ENCODE measurements at places on chromosomes 4 and X.

DNA sequence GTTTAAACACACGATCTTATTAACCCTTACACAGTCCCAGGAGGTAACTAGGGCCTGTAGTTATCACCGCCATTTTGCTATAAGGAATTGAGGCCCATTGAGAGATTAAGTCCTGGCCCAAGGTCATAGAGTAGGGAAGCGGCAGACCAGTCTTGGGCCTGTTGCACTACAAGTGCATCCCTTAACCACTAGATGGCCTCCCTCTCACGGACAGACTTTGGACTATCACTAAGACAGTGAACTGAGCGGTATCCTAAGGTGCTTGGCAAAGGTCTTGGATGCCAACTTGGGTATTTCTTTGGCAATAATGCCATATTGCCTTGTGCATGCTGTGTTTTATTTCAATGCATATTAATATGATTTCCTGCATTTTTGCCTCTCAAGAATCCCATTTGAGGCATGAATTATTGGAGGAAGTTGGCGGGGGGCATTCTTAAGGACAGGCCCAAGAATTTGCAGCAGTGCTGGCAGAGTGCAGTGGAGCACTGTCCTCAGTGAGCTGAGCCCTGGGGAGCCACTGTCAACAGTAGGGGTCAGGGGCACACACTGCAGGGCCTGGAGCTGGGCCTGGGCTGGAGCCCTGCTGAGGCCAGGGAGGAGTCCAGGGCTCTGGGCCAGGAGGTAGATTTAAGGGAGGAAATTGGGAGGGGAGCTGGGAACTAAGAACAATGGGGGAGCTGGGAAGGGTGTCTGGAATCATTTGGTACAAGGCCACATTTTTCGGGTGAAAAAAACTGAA, 147.4 kb downstream of the SMIM20 start:
- DNase-seq = no peak

- DNase-seq = no peak
Measured at GRCh38 chrX:102067966-102068723, 57.3 kb upstream of the TCEAL2 start.

DNA sequence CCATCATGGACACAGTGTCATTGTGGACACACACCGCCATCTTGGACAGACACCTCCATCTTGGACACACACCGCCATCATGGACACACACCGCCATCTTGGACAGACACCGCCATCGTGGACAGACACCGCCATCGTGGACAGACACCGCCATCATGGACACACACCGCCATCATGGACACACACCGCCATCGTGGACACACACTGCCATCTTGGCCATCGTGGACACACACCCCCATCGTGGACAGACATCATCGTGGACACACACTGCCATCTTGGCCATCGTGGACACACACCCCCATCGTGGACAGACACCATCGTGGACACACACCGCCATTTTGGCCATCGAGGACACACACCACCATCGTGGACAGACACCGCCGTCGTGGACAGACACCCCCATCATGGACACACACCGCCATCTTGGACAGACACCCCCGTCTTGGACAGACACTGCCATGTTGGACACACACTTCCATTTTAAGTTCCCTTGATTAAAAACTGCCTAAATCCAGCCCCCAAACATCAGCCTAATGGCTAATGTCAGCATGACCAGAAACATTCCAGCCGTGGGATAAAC, 9.1 kb downstream of the ASMTL start:
- DNase-seq = no peak

DNA sequence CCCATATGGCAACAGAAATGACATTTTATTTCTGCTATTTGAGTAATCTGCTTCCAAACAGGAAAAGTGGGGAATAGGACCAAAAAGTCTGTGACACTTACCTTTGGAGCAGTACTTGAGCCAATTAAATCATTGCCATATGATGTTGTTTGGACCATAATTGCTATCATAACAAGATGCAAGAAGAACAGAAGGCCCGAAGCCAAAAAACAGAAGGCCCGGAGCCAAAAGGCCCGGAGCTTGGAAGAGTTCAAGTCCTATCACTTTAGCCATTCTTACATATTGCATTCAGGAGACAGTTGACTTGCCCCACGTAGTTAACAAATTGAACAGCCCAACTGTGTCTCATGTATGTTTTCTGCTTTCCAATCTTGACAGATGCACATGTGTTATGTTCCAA, 285.6 kb downstream of the ARHGAP24 start:
- no peak for DNase-seq

DNA sequence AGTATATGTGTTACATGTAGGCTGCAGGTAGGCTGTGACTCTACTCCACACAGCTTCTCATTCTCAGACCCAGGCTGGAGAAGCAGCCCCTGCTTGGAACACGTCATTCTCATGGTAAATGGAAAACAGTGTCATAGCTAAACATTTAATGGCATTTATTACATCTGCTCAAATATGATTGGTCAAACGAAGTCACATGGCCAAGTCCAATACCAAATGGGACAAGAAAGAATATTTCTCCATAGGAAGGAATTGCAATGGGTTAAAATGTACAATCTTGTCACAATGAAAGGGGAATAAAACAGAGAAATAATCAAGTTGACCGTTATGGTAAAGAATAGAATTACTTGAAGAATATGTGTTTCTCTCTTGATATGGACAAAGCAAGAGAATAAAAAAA, 198.6 kb downstream of the ANAPC10 start:
- no peak for DNase-seq

DNA sequence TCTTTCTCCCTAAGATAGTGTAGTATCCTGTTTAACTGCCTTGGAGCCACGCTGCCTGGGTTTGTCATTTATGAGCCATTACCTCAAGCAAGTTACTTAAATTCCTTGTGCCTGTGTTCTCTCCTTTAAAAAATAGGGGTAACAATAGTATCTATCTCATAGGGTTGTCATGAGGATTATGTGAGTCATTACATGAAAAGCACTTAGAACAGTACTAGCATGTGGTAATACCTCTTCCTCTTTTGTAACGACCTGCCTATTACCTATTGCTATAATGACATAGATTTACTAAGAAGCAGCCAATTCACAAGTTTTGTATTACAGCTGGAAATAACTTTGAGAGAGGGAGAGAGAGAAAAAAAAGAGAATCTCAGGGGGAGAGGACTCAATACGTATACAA, 834.7 kb downstream of the RAPGEF2 start:
- no peak for DNase-seq

DNA sequence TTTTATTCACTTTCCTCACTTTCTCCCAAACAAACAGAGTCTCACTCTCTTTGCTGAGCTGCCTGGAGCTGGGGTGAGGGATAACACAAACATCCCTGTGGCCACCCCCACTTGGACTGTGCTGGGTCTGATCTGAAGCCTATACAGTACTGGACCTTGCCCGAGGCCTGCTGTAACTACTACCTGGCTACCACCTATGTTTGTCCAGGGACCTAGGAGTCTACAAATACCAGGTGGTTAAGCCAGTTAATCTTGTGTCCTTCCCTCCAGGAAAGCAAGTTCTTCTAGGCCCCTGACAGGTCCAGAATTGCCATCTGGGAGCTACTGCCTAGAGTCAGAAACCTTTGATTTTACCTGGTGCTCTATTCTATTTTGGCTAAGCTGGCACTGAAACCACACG, 87.3 kb downstream of the RTL3 start:
- no peak for DNase-seq

DNA sequence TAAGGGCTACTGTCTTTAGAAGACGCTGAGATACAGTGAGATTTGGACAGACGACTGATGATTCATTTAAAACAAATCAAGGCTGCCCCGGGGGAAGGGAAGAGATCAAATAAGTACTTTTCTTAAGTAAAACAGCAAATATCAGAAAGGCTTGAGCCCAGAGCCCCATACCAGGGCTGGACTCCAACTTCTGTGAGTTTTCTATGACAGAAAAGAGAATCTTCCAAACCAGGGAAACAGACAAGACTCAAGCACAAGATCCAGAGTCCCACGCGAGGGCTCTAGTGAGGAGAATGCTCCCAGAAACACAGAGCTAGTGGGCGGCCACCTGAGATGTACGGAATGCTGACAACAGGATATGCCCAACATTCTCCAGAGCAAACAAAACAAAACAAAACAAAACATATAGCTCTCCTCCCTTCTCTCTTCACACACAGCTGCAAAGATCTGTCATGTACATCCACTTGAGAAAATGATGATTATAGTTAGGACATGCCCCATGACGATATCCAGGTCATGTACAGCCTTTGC, 13.1 kb downstream of the ACSL1 start:
- DNase-seq = no peak

DNA sequence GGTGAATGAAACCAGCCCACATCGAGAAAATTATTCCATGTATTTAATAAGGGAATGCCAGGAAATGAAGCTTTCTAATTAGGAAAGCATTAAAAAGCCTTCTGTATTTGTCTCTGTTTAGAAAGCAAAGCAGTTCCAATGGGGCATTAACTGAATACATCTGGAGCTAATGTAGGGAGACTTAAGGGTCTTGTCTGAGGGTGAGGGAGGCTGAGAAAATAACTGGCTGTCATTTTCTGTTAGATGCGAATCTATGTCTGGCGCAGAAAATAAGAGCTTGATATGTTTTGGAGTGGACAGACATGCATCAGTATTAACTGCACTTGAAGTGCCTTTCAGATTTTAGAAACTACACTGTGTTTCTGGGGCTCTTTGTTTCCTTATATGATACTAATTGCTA, 111.3 kb downstream of the KLHL8 start:
- no peak for DNase-seq

- no peak for DNase-seq
Measured at GRCh38 chr4:75995727-75996126, 5.0 kb upstream of the SDAD1 start.

DNA sequence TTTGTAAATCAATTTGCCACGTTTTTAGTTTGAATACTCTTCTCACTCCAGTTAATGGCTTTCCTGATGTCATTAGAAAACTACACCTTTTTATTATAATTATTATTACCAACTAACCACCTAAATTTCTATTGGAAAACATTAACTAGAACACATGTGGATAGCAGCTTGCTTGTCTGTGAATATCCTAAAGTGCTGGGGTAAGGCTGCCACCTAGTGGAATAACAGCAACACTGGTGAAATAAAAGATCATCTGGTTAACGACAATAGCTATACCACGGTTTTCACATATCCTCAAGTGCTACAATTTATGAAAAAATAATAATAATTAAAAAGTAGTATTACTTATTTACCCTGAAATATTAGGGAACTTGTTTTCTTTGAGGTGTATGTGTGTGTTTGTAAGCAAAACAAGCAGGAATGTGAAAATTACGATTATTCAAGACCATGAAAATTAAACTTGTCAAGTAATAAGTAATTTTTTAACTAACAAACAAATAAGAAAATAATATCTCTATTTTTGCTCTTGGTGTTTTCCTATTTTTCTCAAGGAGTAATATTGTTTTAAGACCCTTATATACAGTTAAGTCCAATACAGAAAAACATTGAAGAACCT, 130.1 kb upstream of the TECRL start:
- DNase-seq = no peak

GRCh38 chr4:87019898-87020297, 85.1 kb downstream of the AFF1 start:
- DNase-seq = no peak

- DNase-seq = no peak
Measured at GRCh38 chr4:3199653-3200422, 49.1 kb upstream of the MSANTD1 start.

- DNase-seq = no peak
Measured at GRCh38 chr4:119763386-119763785, 134.8 kb upstream of the PDE5A start.

DNA sequence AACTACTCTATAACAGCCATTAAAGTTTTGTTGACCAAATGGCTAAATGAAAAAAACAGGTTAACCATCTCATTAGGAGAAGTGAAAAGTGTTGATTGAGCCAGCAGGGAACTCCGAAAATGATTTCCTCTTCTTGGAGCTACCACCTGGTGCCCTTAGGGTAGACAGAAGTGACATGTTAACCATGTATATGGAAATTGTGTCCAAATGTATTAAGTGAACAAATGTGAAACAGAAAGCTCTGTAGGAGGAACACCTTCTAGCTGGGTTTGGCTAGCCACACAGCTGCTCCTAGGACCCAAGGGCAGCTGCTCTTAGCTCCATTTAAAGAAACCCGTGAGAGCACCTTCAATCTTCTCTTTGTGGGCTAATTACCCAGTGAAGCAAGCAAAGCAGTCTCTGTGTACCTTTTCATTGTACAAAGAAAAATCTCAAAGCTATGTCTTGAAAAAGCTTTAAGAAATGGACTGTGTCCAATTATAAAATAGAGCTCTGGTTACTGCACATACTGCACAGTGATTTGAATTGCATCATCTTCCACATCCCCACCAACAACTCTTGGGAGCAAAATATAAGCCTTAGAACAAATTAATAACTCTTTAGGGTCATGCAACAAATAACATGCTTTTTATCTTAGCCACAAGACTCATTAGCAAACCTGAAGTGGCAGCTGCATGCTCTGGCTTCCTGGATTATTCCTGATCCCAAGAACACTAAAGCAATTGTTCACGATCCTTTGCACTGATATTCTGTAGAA, 59.2 kb upstream of the PARM1 start:
- DNase-seq = no peak

GRCh38 chr4:2383760-2384159, 34.7 kb downstream of the ZFYVE28 start:
- no peak for DNase-seq

DNA sequence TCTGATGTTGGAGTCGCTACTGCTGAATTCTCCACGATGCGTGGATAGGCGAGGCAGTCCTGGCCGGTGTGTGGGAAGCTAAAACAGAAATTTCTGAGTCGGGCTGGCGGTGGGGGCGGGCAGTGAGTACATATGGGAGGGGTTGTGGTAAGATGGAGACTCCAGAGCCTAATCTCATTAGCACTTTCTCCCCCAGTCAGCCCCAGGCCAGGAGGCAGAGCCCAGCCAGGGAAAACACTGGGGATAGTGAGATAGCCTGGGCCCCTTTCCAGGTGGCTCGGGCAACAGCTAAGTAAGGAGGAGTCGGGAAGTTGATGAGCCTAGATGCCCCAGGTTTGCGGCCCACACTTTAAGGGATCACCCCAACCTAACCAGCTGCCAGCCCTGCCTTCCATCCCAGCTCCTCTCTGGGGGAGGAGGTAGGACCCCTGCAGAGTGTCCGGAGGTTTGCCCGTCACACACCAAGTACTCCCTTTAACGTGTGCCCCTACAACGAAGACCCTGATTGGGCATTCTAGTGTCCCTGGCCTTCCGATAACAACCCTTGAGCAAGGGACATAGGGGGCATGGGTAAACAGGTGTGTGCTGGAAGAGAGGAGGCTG, 2.4 kb upstream of the LOC101059915 start:
- DNase-seq = no peak

- no peak for DNase-seq
Measured at GRCh38 chr4:184860018-184860779, 34.4 kb upstream of the ACSL1 start.

- DNase-seq = no peak
Measured at GRCh38 chr4:5979981-5980380, 38.2 kb downstream of the C4orf50 start.

- no peak for DNase-seq
Measured at GRCh38 chr4:89142691-89143669, 31.6 kb downstream of the TIGD2 start.

DNA sequence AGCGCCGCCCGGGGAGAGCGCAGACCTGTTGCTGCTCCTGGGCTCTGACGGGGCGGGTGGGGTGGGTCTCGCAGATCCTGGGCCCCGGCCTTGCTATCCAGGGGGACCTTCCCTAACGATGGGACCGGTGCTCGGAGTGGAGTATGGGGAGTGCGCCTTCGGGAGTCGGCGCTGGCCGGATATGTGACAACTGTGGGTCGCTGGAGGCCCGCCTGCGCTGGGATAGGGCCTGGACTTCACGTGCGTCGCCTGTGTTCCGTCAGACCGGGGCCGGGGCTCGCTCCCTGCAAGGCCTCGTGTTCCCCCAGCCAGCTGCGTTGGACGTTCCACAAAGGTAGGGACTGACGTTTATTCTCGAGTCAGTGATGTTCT, 1.3 kb downstream of the TBL1X start:
- DNase-seq = no peak

- no peak for DNase-seq
Measured at GRCh38 chr4:83268491-83268890, 16.1 kb downstream of the COQ2 start.
